ENCODE measurements at places on chromosomes 2 and 18.

DNA sequence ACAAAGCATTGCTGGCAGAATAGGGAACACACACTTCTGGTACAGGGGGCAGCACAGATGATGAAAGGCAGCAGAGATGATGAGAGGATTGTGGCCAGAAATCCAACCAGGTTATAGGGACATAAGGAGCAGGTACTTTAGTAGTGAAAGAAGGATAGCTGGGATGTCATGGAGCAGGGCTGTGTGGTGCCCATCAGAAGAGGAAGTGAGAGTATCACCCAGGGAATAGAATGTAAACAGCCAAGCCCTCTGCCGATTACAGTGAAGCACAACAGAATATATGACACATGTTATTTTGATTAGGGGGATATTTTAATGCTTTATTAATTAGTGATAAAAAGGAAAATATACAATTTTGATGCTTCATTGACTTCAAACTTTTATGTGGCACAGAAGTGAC lies 883.4 kb upstream of the CDH2 start:
- no peak for DNase-seq

DNA sequence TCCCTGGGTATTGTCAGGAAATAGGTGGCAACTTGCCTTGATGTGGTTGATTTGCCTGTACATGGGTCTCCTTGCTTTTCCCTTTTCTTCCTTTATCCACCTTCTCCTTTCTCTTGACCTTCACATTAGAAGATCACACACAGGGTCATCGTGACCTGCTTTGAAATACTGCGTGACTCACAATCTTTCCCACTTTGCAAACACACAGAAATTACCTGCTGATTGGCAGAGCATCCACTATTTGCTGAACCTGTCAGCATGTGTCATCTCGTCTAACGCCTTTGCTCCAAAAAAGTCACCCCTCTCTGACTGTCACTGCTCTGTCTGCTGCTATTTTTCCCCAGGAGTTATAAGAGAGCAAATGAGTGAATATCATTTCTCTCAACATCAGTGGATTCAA lies 60.8 kb downstream of the MYO3B start:
- DNase-seq = no peak

GRCh38 chr2:40403233-40403836 lies 48.6 kb downstream of the SLC8A1 start:
- no peak for DNase-seq

- DNase-seq = no peak
Observed at GRCh38 chr18:48989304-48990303, 38.8 kb upstream of the SMAD7 start.

DNA sequence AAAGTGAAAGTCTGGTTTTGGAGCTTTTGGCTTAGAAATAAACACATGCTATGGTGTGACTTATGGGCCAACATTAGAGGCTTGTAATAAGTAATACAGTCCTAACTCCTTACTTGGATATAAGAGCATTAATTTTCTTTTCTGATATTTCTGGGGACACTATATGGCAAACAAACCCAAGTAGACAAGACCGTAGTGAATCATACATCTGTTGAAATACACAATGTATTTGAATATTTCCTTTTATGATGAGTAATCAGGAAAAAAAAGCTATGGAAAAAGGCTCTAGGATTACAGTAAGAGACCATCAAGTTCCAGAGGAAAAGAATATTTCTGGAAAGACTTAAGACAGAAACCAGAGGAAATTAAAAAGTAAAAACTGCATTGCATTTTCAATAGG lies 146.0 kb upstream of the CYP26B1 start:
- no peak for DNase-seq

- no peak for DNase-seq
Observed at GRCh38 chr2:135694711-135695110, 46.9 kb upstream of the UBXN4 start.

GRCh38 chr18:58256316-58257080 lies 212.5 kb downstream of the NEDD4L start:
- DNase-seq = no peak

DNA sequence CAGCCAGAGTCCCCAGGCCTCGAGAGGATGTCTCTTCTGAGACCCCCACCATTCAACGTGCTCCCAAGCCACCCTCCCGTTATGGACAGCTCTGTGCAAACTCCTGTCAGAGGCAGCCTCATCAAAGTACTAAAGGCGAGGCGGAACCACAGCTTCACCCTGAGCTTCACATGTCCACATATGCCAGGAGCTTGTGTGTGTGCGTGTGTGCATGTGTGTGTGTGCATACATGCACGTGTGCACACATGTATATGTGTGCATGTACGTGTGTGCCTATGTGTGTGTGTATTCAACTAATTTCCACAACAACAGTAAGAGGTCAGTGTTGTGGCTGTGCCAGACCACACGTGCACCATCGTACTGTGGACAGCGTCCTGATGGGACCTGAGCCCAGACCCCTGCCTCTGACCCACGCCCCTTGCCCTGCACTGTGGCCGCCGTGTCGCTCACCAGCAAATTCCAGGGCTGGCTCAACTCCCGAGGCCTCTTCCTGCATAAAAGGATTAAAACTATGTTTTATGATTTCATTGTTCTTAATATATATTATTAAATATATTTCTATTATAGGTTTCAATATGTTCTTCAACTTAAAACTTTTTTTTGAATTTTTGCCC lies 444.8 kb downstream of the EIPR1 start:
- DNase-seq = no peak

- DNase-seq = no peak
Observed at GRCh38 chr2:160355080-160355479, 138.5 kb downstream of the RBMS1 start.

DNA sequence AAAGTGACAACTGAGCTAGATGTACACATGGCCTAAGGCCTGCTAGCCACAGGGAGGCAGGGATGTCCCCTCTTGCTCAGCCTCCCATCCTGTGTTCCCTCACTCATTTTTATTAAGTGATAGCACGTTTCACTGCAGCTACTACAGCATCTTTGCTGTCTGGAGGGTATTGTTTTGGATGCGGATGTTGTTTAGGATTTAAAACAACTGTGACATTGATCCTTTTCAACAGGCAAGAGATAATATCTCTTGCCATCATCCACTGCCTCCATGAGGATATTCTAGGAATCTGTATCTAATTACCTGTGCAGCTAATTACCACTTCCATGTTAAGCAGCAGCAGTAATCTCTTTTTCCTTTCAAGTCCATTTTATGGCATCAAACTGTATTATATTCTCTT lies 345.4 kb downstream of the PARD3B start:
- DNase-seq = no peak

DNA sequence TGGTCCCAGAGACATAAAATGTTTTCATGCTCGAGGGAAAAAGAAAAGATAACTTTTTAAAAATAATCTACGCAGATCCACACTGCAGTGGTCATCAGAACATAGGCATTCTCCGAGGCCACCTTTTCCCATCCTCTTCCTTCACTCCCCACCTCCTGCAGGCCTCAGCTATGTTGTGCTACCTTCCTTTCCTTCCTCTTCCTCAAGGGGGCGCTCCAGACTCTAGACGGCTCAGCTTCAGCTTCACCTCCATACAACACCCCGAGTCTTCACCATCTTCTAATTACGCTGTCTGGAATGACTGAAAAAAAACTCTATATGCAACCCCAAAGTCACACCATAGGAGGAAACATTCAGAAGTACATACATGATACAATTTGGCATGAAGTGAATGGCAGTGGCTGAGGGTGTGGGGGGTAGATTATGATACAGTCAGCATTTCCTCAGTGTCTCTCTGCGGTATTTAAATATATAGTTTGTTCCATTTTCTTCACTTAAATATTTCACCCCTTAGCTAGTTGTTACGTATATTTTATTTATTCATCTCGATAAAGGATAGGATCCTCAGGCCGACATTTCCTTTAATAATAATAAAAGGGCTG lies 583.6 kb downstream of the IRS1 start:
- no peak for DNase-seq

DNA sequence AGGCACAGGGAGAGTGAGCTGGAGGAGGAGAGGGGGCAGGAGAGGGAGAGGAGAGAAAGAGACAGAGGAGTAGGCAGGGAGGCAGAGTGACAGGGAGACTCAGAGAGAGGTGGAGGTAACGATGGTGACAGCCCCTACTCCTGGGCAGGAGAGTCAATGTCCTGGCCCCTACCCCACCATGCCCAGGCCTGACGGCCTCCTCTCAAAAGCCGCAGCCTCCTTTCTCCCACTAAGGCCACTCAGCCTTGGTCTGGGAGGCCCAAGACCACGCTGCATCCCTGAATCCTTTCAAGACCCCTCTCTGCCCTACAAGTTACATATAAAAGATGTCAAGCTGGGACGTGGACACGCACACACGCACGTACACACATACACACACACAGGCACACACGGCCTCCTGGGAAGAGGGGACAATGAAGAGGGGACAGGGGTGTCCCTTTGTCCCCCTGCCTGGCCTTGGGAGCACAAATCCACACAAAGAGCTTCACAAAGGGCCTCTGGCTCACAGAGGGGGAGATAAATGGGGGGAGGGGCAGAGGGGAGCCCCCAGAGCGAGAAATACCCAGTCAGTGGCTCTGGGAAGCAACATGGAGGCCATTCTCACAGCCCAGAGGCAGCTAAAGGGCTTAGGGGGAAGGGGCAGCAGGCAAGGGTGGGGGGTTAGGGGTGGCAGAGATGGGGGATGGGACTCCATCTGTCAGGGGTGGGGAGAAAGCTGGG lies 19.5 kb upstream of the TNS1 start:
- DNase-seq = no peak

All from NCI-H510A (cell line).